ENCODE measurements at places on chromosomes 2 and 18.
A peak's percentile ranks its signal among the peaks of the same experiment; 100 is the strongest.

- no peak for DNase-seq
Measured at GRCh38 chr2:70356941-70357683, 55.2 kb upstream of the FAM136A start.

DNA sequence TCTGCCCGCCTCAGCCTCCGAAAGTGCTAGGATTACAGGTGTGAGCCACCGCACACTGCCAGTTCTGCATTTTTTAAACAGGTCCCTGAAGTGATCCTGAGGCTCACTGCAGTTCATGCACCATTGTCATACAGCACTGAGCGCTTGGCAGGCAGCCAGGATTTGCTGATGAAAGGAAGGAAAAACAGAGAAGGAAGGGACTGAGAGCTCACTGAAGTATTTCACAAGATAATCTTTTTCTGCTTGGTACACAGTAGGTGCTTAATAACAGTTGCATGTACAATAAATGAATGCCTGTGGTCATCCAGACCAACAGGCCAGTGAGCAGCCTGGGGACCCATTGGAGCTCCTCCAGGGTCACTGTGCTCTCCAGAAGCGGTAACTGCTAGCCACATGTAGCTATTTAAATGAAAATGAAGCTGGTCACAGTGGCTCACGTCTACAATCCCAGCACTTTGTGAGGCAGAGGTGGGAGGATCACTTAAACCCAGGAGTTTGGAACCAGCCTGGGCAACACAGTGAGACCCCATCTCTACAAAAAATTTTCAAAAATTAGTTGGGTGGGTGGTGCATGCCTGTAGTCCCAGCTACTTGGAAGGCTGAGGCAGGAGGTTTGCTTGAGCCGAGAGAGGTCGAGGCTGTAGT lies 33.1 kb upstream of the SMAD7 start:
- DNase-seq, result peak; percentile 27

DNA sequence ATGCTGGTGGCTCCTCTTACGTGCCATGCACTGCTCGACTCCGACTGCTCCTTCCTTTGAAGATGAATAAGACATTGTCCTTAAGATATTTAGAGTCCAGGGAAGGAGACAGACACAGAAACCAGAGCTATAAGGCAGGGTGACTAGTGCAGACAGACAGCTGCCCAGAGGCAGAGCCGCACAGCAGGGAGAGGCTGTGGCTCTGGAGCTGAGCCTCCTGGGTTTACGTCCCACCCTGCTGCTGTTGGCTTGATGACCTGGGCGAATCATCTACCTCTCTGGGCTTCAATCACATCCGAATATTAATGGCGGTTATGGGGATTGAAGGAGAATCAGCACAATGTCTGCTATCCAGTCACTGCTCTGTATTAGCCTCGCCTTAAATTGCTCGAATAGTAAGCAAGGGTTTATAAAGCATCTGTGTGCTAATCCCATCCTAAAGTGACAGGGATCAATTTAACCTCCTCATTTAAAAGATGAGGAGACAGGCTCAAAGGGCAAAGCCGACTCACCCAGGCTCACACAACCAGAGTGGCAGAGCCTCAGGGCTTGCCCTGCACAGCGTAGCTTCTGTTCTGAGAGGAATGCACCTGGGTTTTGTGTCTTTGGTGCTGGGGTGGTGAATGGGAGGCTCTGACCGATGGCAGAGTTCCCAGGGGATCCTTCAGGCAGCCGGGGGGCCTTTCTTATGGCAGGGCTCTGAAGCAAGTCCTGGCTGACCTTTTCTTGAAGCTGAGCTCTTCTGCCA lies 284.1 kb downstream of the MYCN start:
- no peak for DNase-seq

DNA sequence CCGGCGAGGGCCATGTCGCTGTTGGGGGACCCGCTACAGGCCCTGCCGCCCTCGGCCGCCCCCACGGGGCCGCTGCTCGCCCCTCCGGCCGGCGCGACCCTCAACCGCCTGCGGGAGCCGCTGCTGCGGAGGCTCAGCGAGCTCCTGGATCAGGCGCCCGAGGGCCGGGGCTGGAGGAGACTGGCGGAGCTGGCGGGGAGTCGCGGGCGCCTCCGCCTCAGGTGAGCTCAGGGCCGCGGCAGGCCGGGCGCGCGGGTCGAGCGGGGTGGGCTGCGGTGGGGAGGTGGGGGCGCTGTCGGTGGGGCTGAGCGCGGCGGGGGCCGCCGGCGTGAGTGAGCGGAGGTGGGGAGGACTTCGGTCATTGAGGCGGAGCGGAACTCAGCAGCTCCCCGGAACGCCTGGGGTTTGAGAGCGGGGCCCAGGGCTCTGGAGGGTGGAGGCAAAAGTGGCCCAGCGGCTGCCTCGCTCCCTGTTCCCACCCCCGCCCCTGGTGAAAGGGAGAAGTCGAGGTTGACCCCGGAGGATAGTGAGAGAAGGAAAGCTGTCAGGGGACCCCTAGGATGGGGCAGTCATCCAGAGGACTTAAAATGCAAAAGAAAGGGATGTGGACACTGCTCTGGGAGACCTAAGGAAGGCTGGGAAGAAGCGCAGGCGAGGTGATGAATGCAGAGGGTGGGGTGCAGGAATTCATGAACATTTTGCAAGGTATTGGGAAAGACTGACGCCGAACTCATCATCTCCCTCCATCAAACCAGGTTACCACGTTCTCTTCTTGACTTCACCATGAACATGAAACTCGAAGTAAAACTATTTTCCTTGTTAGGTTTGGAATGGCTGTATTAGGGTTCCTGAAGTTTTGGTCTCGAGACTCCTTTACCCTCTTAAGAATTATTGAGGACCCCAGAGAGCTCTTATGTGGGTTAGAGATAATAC lies 633 bp downstream of the MALT1 start:
- peak; percentile 53 for DNase-seq

GRCh38 chr2:172864182-172864581 lies 128.5 kb downstream of the RAPGEF4 start:
- DNase-seq, result peak; percentile 34

- DNase-seq, result no peak
Measured at GRCh38 chr2:236852977-236853374, 232.7 kb upstream of the COPS8 start.

DNA sequence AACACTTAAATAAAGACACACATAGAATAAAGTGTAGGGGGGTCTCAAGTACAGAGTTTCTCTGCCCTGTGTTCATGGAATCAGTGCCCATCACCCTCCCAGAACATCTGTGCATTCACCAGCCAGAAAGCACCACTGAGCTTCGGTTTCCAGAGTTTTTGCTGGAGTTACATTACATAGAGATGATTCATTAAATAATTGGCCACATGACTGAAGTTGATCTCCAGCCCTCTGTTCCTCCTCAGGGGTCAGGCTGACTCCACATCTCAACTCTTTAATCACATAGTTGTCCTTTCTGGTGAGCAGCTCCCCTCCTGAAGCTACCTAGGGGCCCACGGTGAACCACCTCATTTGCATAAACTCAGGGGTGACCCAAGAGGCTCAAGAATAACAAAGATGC lies 129.8 kb downstream of the METTL4 start:
- no peak for DNase-seq

- no peak for DNase-seq
Measured at GRCh38 chr2:84088656-84089055, 370.4 kb downstream of the SUCLG1 start.

Data from NCI-H1105 (cell line).